ENCODE measurements at places on chromosomes 13 and 19. TPM values are rescaled to one million over a fixed set of nuclear protein-coding genes. Genes with fewer than 3 reads are reported as not detected.
A peak's percentile ranks its signal among the peaks of the same experiment; 100 is the strongest.

ZNF540 gene
- 3.3 TPM for total RNA-seq

DNA sequence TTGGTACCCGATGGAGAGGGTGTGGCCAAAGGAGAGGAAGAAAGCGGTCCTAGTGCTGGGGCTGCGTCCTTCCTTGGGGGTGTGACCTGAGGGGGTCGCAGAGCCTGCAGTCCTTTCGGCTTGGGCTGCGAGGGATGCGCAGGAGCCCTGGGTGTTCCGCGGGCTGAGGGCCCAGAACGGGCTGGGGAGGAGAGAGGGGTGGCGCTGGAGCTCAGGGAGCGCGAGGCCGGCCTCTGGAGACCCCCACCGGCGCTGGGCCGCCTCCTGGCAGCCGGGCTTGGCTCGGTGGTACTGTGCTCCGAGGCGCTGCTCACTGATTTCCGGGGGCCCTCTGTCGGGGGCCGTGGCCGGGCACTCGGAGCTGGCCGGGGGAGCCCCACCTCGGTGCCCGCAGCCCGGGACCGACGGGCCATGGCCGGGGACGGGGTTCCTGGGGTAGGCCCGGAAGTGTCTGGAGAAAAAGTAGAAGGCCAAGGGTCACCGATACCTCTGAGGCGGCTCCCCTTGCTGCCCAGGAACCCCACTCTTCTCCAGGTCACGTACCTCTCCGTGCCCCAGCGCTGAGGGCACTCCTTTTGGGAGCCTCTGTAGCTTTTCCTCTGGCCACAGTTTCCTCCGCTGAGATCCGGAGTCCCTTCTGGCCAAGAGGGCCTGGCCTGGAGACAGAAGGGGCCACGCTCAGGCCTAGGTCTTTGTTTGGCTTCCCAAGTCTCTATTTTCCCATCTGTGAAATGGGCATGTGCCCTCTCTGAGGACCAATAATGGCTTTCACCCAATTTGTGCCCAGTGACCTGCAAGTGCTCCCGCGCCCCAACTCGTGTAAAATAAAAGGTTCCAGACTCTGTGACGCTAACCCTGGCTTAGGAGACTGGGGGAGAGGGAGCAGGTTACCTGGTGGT, 1.6 kb downstream of the PRR36 start:
- peaks cover 62% of the 10 kb centered on the region for H3K27me3 ChIP-seq
- no peak overlapping the region for H3K27ac ChIP-seq
- no peak overlapping the region for H3K4me3 ChIP-seq
- DNase-seq: no peak
- H3K4me1 ChIP-seq: peaks cover 51% of the 10 kb centered on the region

GRCh38 chr19:13057147-13057572, 45.5 kb downstream of the LYL1 start:
- H3K4me3 ChIP-seq: no peak overlapping the region
- no peaks in the 10 kb centered on the region for H3K36me3 ChIP-seq
- peak overlapping the region; percentile 86 for H3K27ac ChIP-seq
- peaks cover 90% of the 10 kb centered on the region for H3K4me1 ChIP-seq
- no peaks in the 10 kb centered on the region for H3K27me3 ChIP-seq
- DNase-seq: no peak

ZNF723 gene
- not detected for total RNA-seq

DNA sequence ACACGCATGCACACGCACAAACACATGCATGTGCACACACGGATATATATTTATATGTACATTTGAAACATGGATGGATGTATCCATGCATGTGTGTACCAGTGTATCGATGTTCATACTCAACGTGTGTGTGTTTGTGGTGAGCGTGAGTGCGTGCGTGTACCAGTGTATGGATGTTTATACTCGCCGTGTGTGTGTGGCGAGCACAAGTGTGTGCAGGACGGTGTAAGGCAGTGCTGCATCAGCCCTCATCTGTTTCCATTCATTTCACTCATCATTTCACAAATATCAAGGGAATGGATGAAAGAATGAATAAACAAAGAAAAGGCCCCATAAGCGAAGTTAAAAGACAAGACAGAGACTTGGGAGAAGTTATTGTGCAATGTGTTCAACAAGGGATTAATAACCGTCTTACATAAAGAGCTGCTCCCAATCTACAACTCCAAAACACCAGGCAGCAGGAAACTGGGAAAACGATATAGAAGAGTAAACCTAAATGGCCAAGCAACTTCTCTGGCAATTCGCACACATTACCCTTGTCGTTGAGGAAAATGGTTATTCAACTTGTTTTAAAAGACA, 21.7 kb upstream of the MIER2 start:
- H3K27ac ChIP-seq: no peak overlapping the region
- H3K27me3 ChIP-seq: peaks cover 9% of the 10 kb centered on the region
- H3K4me1 ChIP-seq: no peaks in the 10 kb centered on the region
- H3K4me3 ChIP-seq: no peak overlapping the region
- no peaks in the 10 kb centered on the region for H3K36me3 ChIP-seq
- DNase-seq: no peak

GRCh38 chr19:33208904-33209849, 15.0 kb downstream of the LRP3 start:
- H3K27ac ChIP-seq: no peak overlapping the region
- no peaks in the 10 kb centered on the region for H3K36me3 ChIP-seq
- H3K27me3 ChIP-seq: no peaks in the 10 kb centered on the region
- H3K4me3 ChIP-seq: no peak overlapping the region
- H3K4me1 ChIP-seq: no peaks in the 10 kb centered on the region

GRCh38 chr19:49430678-49431329, 5.6 kb downstream of the GFY start:
- H3K36me3 ChIP-seq: no peaks in the 10 kb centered on the region
- peaks cover 12% of the 10 kb centered on the region for H3K4me1 ChIP-seq
- no peak overlapping the region for H3K4me3 ChIP-seq
- no peak for DNase-seq
- peaks cover 100% of the 10 kb centered on the region for H3K27me3 ChIP-seq

DNA sequence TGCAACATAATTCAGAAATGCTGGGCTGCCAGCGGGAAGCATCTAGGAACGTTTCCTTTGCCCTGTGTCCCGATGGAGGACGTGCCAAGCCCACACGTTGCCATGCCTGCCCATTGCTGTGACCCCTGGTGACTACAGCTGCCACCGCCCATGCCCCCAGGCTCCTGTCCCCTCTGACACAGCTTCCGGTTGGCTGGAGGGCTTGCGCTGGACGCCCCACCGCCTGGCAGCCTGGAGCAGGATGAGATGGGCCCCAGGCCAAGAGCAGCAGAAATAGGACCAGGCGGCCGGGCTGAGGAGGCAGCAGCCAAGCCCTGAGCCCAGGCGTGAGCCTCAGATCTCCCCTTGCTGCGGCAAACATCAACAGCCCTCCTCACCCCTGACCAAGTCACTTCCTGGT, 125.9 kb downstream of the COL4A2 start:
- H3K27ac ChIP-seq: peak overlapping the region; percentile 44
- no peaks in the 10 kb centered on the region for H3K4me1 ChIP-seq
- no peaks in the 10 kb centered on the region for H3K27me3 ChIP-seq
- DNase-seq: no peak
- no peaks in the 10 kb centered on the region for H3K36me3 ChIP-seq
- H3K4me3 ChIP-seq: no peak overlapping the region

DNA sequence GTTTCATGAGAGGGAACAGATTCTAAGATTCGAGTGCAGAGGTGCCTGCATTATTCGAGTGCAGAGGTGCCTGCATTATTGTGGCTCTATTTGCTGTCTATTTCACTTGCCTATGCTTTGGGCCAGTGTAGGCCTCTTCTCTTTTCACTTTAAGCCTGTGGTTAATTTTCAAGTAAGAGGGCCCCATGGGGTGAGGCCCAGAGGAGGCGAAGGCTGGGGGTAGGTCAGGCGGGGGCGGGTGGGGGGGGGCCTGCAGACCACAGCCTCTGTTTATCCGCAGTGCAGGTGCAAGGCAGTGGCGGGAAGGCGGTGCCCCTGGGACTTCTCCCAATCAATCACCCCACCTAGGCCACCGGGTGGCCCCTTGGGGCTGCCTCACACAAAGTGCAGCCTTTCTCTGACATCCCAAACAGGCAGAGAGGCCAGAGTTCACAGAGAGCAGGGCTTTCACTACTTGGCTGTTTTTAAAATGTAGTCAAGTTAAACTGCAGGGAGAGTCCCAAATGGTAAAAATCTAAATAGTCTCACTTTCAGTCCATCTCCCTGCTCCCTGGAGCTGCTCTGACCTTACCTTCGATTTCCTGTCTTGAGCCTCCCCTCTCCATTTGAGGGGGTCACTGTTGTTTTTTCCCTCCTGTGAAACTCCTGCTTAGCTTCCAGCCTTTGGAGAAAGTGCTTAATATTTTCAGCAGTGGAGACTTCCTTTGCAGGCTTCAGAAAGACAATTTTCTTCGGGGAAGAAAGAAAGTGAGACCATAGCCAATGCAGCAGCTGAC, 249.0 kb downstream of the DLEU7 start:
- no peaks in the 10 kb centered on the region for H3K36me3 ChIP-seq
- H3K27me3 ChIP-seq: no peaks in the 10 kb centered on the region
- peak; percentile 40 for DNase-seq
- H3K4me1 ChIP-seq: peaks cover 1% of the 10 kb centered on the region
- H3K4me3 ChIP-seq: no peak overlapping the region

DNA sequence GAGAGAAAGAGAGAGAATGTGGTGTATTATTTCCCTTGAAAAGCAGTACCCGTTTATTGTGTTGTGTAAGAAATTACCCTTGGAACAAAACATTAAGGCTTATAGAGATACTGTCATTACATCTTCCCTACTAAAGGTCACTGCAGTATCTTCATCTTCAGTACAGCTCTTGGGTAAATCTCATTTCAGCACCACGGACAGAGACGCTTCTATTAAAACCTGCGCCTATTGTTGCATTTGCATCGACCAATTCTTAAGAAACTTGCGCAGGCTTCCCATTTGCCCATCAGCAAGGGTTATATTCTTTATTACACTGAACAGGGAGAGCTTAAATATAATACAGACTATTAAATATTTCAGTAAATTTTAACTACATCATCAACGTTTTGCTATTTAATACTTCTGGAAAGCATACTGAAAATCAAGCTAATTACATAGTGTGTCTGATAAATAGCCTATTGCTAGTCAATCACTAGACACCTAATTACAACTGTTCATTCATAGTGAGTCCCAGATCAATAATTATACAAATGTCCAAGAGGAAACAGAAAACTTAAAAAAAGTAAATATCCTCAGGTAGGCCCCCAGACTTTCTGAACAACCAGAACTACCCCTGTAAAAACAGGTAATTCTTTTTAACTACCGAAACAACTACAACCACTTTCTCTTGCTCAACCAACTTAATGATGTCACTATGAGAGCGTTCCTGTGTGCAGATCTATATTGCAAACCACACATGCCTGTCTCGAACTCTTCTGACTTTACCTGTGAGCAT, 350.6 kb downstream of the LIG4 start:
- no peak for DNase-seq
- H3K27ac ChIP-seq: no peak overlapping the region
- peaks cover 56% of the 10 kb centered on the region for H3K27me3 ChIP-seq
- no peaks in the 10 kb centered on the region for H3K36me3 ChIP-seq
- no peak overlapping the region for H3K4me3 ChIP-seq

DNA sequence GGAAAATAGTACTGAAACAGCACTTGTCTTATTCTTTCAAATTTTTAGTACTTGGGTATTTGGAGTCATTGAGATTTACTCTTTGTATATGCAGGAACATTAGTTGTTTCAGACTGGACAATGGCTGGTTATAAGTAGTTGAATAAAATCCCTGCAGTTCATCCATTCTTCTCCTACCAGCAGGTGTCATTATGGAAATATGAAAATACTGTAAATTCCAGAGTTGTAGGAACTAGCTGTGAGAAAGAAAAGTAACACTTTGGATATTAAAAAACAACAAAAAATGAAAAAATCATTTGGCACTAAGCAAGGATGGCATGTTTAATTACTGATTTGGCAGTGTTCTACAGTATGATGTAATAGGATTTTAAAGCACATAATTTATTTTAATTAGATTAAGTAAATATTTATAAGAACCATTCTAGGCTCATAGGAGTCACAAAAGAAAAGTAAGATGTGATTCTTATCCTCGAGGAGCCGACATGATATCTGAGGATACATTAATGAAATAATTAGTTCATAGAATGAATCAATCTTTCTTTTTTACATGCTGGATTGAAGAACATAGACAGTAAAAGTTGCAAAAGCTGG, 155.3 kb downstream of the KCNRG start:
- H3K36me3 ChIP-seq: no peaks in the 10 kb centered on the region
- H3K4me3 ChIP-seq: no peak overlapping the region
- H3K4me1 ChIP-seq: no peaks in the 10 kb centered on the region
- no peak overlapping the region for H3K27ac ChIP-seq

DNA sequence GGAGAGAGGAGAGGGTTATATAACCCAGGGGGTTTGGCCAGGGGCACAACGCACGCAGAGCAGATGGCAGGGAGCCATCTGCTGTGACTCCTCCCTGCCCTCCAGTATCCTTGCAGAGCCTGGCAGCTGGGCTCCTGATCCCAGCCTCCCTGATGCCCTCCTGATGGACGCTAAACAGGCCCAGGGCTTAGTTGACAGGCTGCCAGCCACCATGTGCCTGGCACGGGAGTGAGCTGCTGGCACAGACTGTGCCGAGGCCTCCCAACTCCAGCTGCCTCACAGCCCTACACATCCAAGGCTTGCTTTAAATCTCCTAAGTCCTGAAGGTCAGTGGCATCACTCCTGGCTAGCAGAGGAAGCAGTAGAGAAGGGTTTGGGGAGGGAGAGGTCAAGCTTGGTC, 16.7 kb downstream of the SYDE1 start:
- peaks cover 12% of the 10 kb centered on the region for H3K4me1 ChIP-seq
- peak overlapping the region; percentile 93 for H3K27ac ChIP-seq
- peak overlapping the region; percentile 69 for H3K4me3 ChIP-seq
- H3K27me3 ChIP-seq: no peaks in the 10 kb centered on the region
- peak; percentile 66 for DNase-seq

ARMC6 gene
- total RNA-seq: 15.2 TPM

GRCh38 chr19:52584736-52585440, 14.8 kb downstream of the ZNF701 start:
- no peak overlapping the region for H3K27ac ChIP-seq
- H3K4me3 ChIP-seq: no peak overlapping the region

DNA sequence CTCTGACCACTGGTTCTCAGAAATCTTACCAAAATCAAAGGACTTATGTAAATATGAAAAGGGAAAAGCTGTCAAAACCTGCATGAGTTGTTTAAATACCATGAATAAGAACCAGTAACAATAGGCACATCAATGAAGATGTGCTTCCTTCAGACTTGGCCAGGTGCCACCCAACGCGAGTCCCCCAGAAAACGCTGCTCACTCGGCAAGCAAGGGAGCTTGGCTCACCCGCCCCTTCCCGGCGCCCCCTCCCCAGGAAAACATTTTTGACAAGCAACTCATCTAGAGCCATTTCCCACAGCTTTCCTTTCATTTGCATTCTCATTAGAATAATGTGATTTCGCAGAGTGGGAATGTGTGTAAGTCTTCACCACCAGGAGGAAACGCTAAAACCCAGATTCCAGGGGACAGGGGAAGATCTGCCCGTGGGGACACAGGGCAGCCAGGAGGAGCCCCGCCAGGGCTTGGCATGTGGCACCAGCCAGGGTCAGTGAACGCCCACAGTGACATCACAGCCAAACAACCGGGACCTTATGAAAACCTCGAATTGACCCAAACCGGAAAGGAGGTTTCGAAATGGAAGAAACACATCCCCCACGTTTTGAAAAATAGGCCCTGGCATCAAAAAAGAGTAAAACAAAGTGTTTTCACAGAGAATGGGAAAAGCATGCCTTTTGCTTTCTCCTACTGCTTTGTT, 366.2 kb upstream of the TSHZ3 start:
- H3K4me3 ChIP-seq: no peak overlapping the region
- H3K27ac ChIP-seq: no peak overlapping the region
- DNase-seq: no peak
- no peaks in the 10 kb centered on the region for H3K27me3 ChIP-seq
- no peaks in the 10 kb centered on the region for H3K4me1 ChIP-seq
